Myocyte (in vitro differentiated cells): ENCODE measurements at places on chromosomes 5 and 9. TPM values are rescaled to one million over a fixed set of nuclear protein-coding genes. Genes with fewer than 3 reads are reported as not detected.

The PKN3 gene
- 2.0 TPM in 2 replicates for total RNA-seq

The PBX3 gene
- 13.1 and 25.0 TPM in 2 replicates for total RNA-seq

DNA sequence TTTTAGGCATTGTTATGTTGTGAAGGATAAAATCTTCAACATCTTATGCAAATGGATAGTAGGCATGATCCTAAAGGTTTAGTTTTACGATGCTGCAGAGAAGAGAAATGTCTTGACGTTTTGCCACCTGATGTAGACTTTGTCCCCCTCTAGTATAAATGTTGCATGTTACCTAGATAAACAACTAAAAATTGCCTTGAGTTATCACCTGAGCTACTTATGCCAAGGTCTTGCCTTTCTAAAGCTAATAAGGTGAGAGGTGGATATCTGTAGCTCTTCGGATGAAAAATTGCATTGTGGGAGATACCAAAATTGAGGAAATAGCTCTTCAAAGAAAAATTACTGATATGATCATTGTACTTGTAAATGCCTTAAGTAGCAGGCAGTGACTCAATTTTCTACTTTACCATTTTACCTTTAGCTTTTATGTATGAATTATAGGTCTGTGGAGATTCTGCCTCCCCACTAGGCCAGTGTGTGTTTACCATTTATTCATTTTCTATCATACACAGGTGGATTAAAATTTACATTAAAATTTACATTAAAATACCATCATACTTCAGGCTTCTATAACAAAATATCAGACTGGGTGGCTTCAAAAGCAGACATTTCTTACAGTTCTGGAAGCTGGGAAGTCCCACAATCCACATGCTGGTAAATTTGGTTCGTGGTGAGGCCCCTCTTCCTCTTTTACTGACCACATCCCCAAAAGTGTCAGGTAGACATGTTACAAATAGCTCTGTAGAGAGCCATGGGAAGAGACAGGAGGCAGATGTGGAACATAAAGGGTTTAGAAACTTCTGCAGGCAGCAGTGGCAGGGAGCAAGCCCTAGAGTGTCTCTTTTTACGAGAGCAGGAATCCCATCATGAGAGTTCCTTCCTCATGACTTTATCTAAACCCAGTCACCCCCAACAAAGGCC is 100.7 kb upstream of the ERBIN start:
- DNase-seq = no peak

DNA sequence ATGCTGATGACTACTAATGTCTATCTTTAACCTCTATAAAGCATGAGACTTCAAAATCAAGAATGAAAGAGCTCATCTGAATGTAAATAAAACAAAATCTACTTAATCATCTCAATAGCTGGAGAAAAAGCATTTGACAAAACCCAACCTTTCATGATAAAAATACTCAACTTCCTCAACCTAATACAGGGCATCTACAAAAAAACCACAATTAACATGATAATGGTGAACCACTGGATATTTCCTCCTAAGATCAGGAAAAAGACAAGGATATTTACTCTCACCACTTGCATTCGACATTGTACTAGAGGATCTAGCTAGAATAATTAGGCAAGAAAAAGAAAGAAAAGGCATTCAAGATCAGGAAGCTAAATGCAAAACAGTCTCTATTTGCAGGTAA is 49.3 kb downstream of the FAM169A start:
- no peak for DNase-seq

DNA sequence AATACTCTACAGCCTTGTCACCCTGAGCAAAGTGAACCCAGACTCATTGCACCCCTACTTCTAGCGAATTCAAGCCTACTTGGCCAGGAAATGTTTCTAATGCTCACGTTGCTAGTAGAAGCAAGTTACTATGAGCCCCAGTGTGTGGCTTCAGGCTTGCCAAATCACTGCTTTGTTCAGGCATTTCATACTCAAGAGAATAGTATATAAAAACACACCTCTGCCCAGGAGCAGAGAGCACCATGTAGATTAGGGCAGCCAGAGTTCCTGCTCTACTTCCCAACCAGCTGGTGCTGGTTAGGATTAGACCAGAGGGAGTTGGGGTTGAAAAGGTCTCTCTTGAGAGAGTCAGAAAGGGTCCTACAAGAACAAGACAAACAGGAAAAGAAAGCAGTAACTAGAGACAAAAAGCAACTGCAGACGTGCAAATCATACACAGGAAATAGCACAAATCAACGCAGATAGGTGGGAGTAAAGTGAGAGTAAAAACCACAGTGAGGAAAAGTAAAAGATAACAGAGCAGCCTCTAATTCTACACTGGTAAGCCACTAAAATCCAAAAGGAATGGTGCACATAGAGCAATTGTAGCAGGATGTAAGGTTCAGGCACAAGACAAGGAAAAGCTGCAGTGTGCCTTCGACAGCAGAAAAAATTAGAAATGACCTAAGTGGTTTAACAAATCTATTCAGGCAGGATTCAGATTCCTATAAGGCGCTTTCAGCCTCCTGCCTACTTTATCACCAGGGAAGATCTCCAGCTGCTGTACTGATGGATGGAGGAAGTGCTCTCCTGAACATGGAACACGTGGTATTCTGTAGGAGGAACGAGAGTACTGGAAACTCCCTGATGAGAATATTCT is 49.6 kb upstream of the KIF2A start:
- DNase-seq = no peak
